ENCODE measurements at places on chromosomes 16 and 17. TPM values are rescaled to one million over a fixed set of nuclear protein-coding genes. Genes with fewer than 3 reads are reported as not detected.
A peak's percentile ranks its signal among the peaks of the same experiment; 100 is the strongest.

DNA sequence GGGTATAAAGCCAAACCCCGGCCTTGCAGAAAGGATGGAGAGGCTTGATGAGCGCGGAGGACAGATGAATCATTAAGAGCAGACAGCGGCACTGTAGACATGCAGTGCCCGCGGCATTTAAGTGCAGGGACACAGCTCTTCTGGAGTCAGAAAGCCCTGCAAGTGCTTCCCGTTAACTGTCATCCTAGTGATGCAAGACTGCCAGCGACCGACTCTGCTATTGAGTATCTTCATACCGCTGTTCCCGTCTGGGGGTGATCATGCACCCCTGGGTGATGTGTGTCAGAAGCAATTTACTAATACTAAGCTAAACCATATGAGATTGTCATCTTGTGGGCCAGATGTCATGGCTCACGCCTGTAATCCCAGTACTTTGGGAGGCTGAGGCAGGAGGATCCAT lies 101.0 kb downstream of the ABCC6 start:
- no peak for DNase-seq

GRCh38 chr17:55479903-55480302 lies 31.3 kb downstream of the SMIM36 start:
- DNase-seq: no peak

DNA sequence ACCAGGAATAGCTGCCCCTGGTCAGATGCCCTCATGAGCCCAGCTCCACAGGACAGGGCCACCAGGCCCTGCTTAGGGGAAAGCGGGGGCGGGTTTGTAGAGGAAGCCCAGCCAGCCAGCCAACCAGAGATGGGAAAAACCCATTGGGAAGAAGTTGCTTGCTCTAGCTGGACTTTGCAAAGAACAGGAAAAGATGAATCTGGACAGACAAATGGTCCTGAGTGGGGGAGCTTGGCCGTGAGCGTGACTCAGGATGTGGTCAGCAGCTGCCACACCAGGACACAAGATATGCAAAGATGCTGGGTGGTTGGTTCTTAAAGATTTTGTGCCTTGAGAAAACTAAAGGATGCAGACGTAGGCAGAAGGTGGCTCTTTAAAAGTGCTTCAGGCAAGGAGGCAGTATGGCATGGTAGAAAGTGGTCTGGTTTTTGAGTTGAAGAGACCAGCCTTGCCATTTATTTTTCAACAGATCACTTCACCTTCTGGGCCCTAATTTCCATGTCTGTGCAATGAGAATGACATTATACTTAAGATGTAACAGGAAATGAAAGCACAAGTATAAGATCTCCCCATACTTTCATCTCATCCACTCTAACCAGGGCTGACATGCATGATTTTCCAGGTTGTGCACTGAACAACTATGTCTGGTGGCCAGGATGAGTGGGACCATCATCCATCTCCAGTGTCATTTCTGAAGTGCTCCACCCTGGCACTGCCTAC lies 27.8 kb upstream of the HEATR6 start:
- peak; percentile 85 for DNase-seq

DNA sequence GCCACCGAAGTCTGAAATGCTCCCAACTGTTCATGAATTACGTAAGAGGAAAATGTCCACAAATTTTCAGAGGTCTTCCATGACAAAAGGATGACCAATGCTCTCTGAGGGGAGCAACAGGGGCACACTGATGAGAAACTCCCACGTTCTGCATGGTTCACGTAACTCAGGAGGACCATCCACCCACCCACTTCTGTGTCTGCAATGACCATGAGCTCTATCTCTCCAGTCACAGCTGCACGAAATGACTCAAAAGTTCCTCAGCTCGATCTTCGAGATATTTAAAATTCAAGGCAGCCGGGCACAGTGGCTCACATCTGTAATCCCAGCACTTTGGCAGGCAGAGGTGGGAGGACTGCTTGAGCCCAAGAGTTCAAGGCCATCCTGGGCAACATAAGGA lies 15.8 kb downstream of the WDR45B start:
- no peak for DNase-seq

DNA sequence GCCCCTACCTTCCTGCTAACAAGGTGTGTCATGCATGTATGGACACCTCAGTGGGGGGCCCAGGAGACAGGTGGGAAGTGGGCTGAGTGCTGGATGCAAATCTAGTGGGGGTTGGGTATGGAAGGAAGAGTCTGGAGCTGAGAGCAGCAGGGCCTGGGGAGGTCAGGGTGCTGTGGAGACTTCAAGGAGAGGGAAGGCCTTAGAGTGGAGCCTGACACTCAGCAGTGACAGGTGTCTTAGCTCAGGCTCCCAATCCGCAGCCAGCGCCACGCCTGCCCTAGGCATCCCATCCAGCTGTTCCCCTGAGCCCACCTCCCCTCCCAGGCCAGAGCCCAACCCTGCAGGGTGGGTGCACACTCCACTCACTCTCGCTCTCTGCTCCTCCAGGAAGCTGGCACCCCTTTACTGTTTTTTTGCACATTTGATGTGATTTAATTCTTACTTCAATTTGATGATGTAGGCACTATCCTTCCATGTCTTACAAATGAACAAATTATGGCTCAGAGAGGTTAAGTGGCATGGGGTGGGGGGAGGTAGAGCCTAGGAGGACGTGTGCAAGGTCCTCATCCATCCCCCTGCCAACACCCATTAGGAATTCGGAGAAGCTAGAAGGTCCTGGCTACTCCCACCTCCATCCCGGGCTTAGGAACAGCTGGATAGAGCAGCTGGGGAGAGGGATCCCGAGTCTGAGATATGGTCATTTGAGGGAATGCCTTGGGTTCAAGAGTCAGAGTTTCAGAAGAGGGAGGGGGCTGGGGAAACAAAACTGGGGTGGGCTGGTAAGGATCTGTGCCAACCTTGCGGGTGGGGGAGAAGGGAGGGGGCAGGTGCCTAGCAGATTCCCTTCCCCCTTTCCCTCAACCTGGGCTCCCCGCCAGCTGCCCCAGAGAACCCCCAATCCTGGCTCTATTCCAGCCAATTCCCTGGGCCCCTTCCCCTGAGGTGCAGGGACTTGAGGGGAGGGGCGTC lies 2.1 kb downstream of the FAM171A2 start:
- no peak for DNase-seq

DNA sequence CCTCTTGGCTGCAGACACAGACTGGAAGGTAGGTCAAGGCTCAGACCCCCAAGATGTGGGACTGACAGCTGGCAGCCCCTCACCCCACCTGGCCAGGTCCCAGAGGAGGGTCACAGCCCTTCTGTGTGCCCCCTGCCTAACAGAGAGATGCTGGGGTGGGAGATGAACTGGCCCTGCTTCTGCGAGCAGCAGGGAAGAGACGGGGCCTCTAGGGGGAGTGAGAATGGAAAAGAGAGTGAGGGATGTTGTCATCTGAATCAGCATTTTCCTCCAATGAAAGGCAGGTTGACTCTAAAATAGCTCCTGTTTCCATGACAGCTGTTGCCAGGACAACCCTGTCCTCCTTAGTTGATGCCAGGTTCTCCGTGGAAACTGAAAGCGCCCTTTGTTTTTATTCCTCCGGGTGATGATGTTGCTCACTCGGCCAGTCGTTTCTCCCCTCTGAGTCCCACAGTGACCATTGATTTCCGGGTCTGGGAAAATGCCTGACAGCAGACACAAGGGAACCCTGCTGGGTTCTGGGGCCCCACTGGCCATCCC lies 4.9 kb upstream of the NDRG4 start:
- peak; percentile 99 for DNase-seq

- no peak for DNase-seq
These were observed 12.5 kb upstream of the SLC16A11 start for GRCh38 chr17:7056386-7056785.

DNA sequence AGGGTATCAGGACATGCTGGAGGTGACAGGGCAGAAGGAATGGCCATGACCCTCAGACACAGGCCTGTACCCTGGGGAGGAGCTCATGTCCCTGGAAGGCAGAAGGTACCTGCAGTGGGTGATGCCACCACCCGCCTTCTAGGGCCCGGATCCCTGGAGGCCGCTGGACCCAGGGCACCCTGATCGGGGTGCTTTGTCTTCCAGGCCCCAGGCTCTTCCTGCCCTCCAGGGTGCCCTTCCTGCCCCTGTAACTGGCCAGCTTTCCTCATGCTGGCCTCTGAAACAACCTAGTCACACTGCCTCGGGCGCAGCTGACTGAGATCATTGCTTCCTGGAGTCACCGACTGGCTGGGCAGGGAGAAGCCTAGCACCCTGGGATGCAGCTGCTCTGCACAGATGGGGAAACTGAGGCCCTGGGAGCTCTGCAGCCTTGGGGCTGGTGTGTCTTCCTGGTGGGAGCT lies 5.8 kb downstream of the ADCY7 start:
- no peak for DNase-seq

GRCh38 chr17:14295676-14296075 lies 5.2 kb upstream of the HS3ST3B1 start:
- DNase-seq: no peak

DNA sequence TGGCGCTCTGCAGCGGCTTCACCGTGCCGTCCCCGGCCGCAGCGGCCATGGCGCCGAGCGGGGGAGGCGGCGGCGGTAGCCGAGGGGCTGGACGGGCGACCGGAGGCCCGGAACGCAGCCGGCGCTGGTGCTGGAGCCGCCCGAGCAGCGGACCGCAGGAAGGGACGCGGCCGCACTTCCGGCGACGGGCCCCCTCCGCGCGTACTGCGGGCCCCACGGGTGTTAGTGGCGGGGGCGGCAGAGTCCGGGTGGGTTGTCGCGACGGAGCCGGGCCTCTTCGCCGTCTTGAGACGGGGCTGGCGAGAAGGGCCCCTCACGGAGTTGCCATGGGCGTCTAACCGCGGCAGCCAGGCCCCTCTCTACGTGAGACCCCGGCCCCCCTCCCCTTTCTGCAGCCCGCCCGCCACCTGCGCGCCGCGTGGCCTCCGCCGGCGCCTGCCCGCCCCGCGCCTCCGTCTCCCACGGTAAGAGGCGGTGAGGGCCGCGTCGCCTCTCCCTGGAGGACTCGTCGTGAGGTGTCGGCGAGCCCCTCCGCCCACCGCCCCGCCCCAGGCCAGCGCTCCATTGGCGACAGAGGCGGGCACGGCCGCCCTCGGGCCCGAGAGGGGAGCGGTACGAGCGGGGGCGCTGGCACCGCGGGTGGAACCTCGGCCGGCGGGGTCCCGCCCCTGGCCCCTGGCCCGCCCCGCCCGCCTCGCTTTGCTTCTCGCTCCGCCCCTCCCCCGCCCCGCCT lies at the start of the genes VPS9D1 and ZNF276:
Gene VPS9D1, minus strand, starts transcription at position 86 of the 733 bp plus-strand sequence. Its CDS starts 37 bp downstream, at position 49.
Gene ZNF276, plus strand, starts transcription at position 725 of the 733 bp plus-strand sequence. CDS start 104 bp downstream, outside the sequence.
- peak; percentile 69 for DNase-seq

- DNase-seq: no peak
These were observed 33.3 kb downstream of the TOM1L1 start for GRCh38 chr17:54933921-54934320.

DNA sequence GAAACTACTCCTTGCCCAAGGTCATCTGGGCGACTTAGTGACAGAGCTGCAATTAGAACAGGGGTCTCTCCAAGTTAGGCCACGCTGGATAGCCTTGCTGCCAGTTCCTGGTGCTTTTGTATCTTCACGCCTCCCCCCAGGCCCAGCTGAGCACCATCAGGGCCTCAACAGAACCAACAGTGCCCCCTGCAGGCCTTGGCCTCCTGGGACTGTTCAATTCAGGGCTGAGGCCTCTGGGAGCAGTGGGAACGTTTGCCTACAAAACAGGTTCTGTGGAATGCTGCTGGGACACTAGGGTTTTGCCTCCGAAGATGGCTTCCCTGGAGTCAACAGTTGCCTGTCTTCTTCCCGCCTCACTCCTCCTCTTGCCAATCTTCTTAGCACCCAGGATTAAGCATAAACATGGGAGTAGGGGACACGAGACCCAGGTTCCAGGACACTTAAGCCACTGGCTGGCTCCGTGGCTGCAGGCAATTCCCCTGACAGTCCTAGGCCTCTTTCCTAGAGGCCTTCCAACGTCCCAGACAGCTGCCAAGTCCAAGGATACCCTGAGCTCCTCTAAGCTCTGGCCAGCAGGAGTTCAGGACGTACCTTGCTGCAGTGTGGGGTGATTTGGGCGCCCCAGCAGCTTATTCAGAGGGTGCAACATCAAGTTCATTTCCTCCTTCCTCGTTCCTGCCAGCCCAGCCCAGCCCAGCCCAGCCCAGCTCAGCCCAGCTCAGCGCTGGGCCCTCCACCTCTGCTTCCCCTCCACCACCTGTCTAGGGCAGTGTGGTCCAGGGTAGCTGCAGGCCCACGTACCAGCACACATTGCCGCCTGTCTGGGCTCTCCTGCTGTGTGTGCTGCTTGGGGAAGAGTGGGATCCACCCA lies 246.6 kb upstream of the RPL38 start:
- DNase-seq: no peak

DNA sequence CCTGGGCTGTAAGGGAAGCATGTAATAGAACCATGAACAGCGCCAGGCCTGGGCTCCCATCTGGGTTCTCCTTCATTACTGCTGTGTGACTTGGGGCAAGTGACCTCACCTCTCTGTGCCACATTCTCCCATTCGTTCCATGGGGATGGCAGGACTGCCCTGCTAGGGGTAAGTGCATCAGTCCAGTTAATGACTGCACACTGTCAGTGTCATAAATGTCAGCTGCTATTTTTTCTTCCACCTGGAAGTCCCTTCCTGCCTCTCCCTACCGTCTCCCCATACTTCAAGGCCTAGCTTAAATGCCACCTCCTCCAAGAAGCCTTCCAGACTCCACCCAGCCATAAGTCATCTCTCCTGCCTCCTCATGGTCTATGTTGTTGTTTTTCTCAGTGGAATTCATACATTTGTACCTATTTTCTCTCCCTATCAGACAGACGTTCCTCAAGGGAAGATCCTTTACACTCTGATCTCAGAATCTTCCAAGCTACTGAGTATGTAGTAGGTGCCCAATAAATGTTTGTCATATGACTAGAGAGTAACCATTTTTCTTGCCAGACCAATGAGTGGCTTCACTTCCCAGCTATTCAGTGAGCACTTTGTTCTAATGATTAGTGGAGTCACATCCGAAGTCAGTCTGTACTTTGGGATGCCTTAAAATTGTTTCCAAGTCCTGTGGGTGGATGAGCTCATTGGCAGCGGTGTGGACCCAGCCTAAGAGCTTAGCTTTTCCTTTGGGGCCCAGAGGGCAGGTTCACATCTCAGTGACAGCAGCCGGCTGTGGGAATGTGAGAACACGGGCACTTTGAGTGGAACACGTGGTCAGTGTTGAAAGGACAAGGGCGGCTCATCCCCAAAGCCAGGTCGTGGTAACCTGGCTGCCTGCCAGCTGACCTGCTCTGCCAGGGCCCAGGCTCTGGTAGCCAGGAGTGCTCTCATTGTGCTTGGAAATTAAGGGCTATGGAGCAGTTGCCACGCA lies 147.5 kb upstream of the GSE1 start:
- DNase-seq: peak; percentile 76

The CRYM gene
- total RNA-seq: not detected

The KCNG4 gene
- not detected for total RNA-seq

The LYRM9 gene
- total RNA-seq: 3.2 TPM

The IRF8 gene
- total RNA-seq: not detected

The WNT9B gene
- total RNA-seq: not detected

The KRT27 gene
- total RNA-seq: not detected

Data from IMR-90 (cell line).